Bronchus fibroblast of lung (primary cell): ENCODE measurements at places on chromosomes 2 and 18. TPM values are rescaled to one million over a fixed set of nuclear protein-coding genes. Genes with fewer than 3 reads are reported as not detected.

INHBB gene
- total RNA-seq, result not detected in 2 replicates

SERPINB4 gene
- not detected in 2 replicates for total RNA-seq

ST8SIA3 gene
- total RNA-seq, result not detected in 2 replicates

AAMP gene
- total RNA-seq, result 105 and 126 TPM in 2 replicates

FLACC1 gene
- total RNA-seq, result not detected in 2 replicates

EFHD1 gene
- total RNA-seq, result 0.45 TPM in 1 of 2 replicates, not detected in the other

RALB gene
- 33.9 and 39.3 TPM in 2 replicates for total RNA-seq

CD8A gene
- total RNA-seq, result not detected in 2 replicates

SERPINB2 gene
- 3.5 and 5.2 TPM in 2 replicates for total RNA-seq

IL1R2 gene
- total RNA-seq, result 0.50 and 0.74 TPM in 2 replicates

SLC16A14 gene
- 0.89 and 1.0 TPM in 2 replicates for total RNA-seq

LIMS4 gene
- total RNA-seq, result not detected in 2 replicates

SERPINB10 gene
- 1.7 TPM in 1 of 2 replicates, not detected in the other for total RNA-seq

SERPINB7 gene
- total RNA-seq, result 4.2 and 10.3 TPM in 2 replicates

SKA1 gene
- total RNA-seq, result 28.5 and 32.6 TPM in 2 replicates

MROH2A gene
- total RNA-seq, result not detected in 2 replicates

C2orf80 gene
- not detected in 2 replicates for total RNA-seq

DSG4 gene
- not detected in 2 replicates for total RNA-seq

RBM44 gene
- under 0.01 and 0.15 TPM in 2 replicates for total RNA-seq

ABCG8 gene
- total RNA-seq, result not detected in 2 replicates

EMILIN1 gene
- 188 and 191 TPM in 2 replicates for total RNA-seq

KRTCAP3 gene
- 0.15 TPM in 1 of 2 replicates, not detected in the other for total RNA-seq

SLC1A4 gene
- 12.4 and 13.4 TPM in 2 replicates for total RNA-seq

HOXD13 gene
- not detected in 2 replicates for total RNA-seq

B3GNT2 gene
- total RNA-seq, result 7.0 and 7.9 TPM in 2 replicates

GAD1 gene
- not detected in 2 replicates for total RNA-seq

SH2D6 gene
- total RNA-seq, result 0.34 and 0.59 TPM in 2 replicates

FSHR gene
- total RNA-seq, result not detected in 2 replicates

BOLL gene
- total RNA-seq, result not detected in 2 replicates

HRH4 gene
- not detected in 2 replicates for total RNA-seq

OR6B2 gene
- total RNA-seq, result not detected in 2 replicates

AUP1 gene
- total RNA-seq, result 84.2 and 87.9 TPM in 2 replicates
